ENCODE measurements at places on chromosomes 12 and 14.

DNA sequence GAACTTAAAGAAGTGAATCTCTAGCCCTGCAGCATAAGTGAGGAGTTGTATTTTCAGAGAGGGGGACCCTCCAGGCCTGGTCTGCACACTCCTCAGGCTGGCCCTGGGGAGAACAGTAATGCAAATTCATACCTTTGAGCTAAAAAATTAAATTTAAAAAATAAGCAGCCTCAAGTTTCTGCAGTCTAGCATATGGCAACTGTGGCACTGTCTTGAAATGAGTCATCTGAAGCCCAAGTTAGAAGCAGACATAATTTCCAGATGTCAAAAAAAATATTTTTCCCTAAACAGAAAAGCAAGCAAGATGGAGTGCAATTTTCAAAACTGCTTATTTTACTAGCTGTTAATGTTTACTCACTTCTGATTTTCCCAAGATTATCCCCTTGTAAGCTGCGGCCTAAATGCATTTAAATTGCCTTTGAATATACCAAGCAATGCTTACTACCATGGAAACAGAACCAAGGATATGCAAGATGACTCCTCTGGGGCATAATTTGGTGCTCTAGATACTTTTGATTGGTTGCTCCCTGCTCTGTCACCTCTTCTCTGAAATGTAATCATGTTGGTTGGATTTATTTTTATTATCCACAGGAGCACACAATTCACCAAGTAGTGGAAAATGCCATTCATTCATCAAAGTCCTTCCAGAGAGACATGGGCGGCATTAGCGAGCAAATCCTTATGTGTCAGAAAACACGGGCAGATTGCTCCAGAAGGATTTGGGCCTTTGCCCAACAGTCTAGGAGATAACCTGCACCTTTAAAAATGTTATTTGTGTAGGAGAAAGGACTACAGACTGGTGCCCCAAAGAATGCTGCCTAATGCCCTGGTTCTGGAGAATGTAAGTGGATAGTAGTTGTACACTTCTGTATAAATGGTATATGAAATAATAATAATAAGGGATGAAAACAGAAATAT is 25.0 kb upstream of the DHRS7 start:
- no peak for DNase-seq

GRCh38 chr12:52210186-52210924 is 18.5 kb upstream of the KRT80 start:
- no peak for DNase-seq

- DNase-seq: no peak
These were observed 105.2 kb upstream of the RPH3A start for GRCh38 chr12:112686373-112686772.

DNA sequence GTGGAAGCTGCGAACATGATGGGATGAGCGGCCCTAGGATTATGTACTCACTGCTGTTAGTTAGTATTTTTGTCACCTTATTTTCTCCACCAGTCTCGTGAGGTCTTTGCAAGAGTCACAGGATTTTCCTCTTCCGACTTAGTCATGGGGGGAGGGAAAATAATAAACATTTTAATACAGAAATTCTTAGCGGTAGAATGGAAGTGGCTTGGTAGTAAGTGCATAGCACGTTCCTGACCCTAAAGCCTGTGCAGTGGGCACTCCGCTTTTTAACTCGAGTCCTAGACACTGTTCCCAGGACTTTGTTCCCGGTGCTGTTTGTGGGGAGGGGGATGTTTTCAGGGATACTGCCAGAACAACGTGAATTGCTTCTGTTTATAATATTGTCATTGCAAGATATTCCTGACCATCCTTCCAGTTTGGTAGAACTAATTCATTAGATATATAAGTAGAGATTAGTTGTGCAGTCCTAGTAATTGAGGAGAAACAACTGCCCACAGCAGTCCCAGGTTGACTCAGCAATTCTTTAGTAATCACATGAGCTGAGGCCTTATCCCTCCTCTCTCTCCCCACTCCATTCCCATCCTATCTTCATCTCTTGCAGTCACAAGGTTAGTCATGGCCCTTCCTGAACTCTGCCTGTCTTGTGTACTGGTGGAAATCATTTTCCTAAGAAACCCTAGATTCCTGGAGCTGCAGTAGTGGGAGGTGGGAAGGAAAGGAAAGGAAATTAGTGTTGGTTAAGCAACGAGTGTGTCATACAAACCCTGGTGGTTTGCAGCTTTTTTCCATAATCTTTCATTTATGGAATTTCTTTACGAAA is 799 bp downstream of the SLC38A6 start:
- DNase-seq: peak; percentile 14

GRCh38 chr14:35949920-35950513 is 123.9 kb downstream of the BRMS1L start:
- DNase-seq: no peak

DNA sequence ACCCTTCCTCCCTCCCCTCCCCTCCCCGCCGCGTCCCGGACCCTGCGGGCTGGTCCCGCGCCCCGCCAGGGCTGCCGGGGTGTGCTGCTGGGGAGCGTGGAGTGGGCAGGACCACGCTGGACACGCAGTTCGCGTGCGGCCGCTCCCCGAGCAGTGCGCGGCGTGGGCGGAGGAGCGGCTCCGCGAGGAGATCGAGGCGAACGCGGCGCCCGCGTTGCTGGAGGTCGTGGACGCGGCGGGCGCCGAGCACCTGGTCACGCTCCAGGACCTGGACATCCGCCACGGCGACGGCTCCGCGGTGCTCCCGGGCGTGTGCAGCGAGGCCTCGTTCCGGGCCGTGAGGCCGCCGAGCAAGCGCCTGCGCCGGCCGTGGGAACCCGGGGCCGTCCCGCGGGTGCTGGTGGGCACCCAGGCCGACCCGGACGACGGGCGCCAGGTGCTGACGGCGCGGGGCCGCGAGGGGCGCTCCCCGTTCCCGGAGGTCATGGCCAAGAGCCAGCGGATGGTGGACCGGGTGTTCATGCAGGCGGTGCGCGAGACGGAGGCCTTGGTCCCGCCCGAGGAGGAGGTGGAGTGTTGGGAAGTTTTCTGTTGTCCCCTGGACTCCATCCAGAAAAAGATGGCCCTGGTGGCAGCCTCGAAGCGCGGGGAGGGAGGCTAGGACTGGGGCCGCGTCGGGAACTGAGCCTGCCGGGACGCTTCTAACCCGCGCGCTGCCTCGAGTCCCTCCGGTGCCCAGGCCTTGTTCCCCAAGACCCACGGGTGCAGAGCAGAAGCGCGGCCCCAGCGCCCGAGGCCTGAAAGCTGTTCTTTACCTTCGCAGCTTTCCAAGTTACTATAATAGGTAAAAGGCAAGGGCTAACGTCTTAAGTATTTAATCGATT is 54.7 kb upstream of the EIF5 start:
- DNase-seq: no peak

- peak; percentile 72 for DNase-seq
These were observed 54.3 kb downstream of the CLMN start for GRCh38 chr14:95265106-95266094.

DNA sequence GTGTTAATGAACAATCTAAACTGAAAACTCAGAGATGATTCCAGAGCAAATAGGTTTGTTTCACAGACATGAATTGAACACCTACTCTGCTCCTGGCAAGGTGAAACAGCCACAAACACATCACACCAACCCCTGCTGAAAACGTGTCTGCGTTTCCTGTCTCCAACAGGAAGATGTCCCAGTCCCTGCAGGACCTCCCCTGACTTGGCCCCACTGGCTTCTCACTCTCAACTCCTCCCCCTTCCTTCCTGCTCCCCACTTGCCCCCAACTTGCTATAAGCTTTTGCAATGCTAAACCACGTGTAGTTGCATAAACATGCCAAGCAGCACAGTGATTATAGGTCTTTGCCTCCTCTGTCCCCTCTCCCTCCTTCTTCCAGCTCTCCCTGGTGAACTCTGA is 567.6 kb downstream of the BCL11B start:
- DNase-seq: no peak
